ENCODE measurements at places on chromosomes 13 and 19.

- no peak for DNase-seq
Observed at GRCh38 chr13:20869540-20869939, 33.0 kb downstream of the XPO4 start.

GRCh38 chr19:32813862-32814425 lies 55.6 kb downstream of the SLC7A9 start:
- DNase-seq: no peak

- DNase-seq: no peak
Observed at GRCh38 chr19:54691582-54692297, 29.0 kb downstream of the LILRB4 start.

- no peak for DNase-seq
Observed at GRCh38 chr19:47741544-47742140, 3.7 kb upstream of the NOP53 start.

DNA sequence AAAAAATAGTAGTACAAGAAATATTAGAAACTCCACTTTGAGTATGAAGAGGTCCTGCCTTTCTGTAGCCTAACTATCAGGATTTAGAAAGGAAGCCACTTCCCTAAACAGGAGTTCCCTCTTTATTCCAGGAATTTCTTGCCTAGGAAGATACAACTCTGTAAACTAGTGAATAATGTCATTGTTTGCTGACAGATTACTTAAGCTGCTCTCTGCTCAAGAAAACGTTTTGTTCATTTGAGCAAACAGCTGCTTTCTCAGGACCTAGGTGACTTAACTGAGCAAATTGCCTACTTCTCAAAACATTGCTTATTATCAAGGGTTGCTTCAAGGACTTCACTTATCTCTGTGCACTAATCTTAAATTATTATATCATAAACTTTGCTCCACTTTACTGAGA lies 1419.4 kb upstream of the SLC10A2 start:
- DNase-seq: no peak

DNA sequence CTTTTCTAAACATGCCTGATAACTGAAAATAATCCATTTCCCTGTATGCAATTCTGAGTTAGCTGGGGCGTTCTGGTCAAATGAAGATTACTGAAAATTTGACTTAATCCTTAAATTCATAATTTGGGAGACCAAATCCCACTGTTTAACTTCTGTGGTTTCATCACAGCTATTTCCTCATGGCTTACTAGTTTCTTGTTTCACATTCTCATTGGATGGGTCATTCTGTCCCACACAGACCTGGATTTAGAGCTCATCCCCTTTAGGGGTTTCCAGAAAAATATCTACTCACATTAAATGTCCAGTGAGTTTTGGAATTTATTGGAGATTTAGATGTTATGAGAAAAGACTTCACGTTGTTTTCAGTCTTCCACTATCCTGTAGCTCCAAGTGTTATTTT lies 709.3 kb upstream of the KLHL1 start:
- no peak for DNase-seq

- DNase-seq: no peak
Observed at GRCh38 chr13:100458673-100459072, 129.9 kb downstream of the GGACT start.

GRCh38 chr19:37954421-37954874 lies 47.4 kb downstream of the SIPA1L3 start:
- no peak for DNase-seq

DNA sequence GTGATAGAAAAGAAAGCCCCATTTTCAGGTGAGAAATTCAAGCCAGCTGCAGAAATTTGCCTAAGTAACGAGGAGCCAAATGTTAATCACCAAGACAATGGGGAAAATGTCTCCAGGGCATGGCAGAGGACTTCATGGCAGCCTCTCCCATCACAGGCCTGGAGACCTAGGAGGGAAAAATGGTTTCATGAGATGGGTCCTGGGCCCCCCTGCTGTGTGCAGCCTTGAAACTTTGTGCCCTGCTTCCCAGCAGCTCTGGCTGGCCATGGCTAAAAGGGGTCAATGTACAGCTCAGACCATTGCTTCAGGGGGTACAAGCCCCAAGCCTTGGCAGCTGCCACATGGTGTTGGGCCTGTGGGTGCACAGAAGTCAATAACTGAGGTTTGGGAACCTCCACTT lies 9.9 kb downstream of the N4BP2L1 start:
- DNase-seq: no peak

GRCh38 chr19:34493649-34494044 lies 12.1 kb downstream of the WTIP start:
- DNase-seq: no peak

DNA sequence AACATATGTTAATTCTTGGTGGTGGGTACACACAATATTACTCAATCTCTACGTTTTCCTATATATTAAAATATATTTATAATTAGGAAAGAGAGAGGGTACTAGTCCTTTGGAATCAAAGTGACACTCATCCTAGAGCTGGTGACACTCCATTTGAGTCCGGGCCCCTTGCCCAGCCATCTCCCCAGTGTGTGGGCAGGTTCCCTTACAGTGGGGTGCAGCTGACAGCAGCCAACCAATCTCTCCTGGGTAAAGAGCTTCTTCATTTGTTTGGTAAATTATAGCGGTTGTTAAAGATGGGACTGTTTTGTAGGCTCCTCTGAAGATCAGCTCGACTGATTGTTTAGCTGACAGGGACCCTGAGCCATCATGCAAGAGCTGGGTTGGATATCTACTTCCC lies 37.2 kb upstream of the RGCC start:
- no peak for DNase-seq

GRCh38 chr19:17803264-17803896 lies 8.4 kb downstream of the B3GNT3 start:
- DNase-seq: no peak

DNA sequence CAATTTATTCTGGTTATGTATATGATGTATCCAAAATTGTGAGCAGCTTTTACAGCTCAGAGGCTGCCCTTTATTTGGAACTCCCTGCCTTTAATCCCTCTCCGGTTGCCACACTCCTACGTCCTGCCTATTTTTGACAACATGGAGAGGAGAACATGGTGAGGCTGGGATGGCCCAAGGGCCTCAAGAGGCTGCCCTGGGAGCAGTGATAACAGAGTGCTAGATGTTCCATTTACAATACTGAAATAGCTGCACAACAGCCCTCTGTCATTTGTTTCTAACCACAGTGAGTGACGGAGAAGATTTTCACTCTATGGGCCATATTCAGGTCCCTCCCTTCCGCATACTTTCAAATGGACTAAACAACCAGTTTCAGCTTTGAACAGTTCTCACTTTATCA lies 33.4 kb downstream of the STARD13 start:
- DNase-seq: no peak

DNA sequence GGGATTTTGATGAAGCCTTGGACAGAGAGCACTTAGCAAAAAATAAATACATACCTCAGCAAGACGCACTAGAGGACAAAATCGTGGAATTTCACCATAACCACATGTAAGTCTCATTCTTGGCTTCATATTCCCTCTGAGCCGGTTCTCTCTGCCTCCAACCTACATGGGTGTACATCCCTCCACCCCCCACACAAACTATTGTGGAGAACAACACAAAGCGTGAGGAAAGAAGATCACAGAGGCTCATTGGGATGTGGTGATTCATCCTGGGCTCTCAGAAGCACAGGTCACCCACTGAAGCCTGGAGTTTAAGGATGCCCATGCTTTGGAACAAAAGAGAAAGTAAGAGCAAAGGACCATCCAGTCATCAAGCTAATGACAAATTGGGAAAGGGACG lies 192.2 kb downstream of the STK24 start:
- DNase-seq: no peak

DNA sequence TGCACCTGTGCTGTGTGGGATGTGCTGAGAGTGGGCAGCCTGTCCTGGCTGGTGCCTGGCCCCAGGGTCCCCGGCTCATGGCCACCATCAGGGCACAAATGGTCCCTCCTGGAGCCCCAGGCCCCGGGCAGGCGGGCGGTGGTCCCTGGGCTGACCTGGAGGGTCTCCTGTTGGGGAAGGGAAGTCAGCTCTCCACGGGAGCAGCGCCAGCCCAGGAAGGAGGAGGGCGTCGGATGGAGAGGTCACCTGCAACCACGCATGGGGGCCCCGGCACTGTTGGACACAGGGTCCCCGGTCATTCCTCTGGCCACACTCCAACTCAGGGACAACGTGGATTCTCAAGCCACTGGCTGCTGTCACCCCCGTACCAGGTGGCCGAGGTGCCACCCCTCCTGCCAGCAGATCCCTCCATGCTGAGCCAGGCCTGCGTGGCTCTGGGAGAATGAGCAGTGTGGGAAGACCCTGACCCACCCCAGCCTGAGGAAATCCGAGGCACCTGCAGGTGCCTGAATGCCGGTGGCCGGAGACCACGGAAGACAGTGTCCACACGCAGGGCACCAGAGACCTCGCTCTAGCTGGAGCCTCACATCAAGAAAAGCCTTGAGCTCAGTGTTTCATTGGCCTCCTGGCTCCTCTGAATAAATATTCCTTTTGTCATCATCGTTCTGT lies 13.5 kb downstream of the LMNB2 start:
- no peak for DNase-seq

DNA sequence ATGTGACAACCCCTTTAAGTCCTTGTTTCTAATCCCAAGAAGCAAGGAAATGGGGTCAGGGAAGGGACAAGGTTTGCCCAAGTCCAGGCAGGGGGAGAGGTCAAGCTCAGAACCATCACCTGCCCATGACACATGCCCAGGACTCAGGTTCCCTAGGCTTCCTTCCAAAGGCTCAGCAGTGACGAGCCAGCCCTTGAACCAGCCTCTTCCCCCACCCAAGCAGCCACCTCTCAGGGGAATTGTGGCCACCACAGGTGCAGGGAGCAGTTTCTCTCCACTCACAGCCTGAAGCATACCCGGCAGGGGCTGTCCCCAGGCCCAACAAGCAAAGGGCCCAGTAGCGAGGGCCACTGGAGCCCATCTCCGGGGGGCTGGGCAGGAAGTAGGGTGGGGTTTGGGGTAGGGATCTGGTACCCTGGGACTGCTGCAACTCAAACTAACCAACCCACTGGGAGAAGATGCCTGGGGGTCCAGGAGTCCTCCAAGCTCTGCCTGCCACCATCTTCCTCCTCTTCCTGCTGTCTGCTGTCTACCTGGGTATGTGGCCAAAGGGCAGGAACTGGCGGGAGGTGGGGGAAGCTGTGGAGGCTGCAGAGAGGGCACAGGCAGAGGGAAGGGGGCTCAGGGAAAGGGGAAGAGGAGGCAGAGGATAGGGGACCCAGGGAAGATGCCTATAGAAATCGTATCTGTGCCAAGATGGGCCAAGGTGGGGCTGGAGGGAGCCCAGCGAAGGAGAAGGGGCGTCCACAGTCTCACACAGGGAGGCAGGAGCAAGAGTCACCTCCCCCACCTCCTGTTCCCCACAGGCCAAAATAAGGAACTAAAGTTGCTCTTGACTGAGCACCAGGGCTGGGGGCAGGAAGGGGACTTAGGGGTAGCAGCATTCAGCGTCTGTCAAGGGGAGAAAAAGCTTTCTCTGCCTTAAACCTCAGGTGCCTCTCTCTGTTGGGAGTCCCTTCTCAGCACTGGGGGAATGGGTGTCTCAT lies at the start of gene CD79A:
CD79A (plus strand) TSS at position 433 of the 986 bp plus-strand sequence; CDS start at position 459, 26 bp downstream.
- no peak for DNase-seq

GRCh38 chr13:109231888-109232287 lies 554.5 kb downstream of the IRS2 start:
- no peak for DNase-seq
